EL (cell line): ENCODE measurements at places on chromosomes 5 and 9.

GRCh38 chr5:155735388-155735787, 591.6 kb upstream of the SGCD start:
- DNase-seq = no peak

- peak; percentile 61 for DNase-seq
Observed at GRCh38 chr9:5186416-5187169, 1.2 kb upstream of the INSL6 start.

- DNase-seq = no peak
Observed at GRCh38 chr5:1172007-1172581, 29.3 kb upstream of the SLC6A19 start.

DNA sequence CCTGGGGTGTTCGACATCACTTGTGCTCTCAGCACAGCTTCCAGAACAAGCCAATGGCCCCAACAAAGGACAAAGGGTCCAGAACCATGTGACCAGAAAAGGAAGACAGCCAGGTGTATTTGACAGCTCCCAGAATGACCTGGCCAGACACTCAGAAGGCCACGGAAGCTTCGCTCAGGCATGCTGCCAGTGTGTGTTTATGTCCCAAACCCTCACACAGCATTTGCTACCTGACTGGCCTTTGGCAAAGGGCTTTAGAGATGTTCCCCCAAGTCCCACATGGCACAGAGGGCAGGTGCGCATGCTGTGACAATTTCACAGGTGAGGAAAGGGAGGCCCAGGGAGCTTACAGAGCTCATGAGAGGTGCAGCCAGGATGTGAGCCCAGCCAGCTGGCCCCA, 39.5 kb downstream of the MED10 start:
- DNase-seq = no peak

DNA sequence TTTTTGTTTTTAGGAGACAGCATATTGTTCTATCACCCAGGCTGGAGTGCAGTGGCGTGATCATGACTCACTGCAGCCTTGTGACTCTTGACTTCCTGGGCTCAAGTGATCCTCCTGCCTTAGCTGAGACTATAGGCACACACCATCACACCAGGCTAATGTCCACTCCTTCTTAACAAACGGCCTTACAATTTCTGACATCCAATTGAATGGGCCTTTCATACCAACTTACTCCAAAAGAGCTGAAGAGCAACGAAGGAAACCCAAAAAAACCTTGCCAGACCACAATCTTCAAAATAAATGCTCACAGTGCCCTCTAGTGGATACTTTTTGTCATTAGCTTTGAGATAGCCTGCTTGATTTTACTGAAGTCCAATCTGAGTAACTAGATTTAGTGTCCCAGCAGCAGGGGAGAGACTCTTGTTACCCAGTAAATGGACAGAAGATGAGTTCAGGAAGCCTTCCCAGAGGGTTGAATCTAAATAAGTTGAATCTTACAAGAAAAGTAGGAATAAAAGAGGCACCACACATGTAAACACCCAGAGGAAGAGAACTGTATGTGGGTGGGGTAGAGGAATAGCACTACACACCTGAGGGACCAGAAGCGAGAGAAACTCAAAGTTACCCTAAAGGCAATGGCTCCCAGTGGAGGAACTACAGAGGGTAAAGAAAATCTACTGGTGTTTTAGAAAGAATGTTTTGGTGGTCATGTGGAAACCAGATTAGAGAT, 9.3 kb downstream of the ZNF622 start:
- peak; percentile 82 for DNase-seq

- peak; percentile 93 for DNase-seq
Observed at GRCh38 chr9:78235762-78236550, at the start of gene CEP78. Gene CEP78, plus strand, starts transcription at chr9:78236075. Its CDS starts 276 bp downstream, at chr9:78236351.

DNA sequence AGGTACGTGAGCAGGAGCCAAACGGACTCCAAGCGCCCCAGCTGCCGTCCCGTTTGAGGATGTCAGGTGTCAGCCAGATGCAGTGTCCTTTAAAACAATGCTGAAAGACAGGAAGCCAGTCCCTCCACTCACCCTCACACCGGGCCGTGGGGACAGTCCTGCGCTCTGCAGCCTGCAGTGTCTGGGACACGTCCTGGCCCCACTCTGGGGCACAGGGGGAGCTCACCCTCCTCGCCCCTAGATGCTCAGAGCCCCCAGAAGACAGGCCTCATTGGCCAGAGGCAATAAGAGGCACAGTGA, 79.7 kb downstream of the ZNF354C start:
- no peak for DNase-seq

GRCh38 chr9:32989660-32990059, 11.8 kb downstream of the APTX start:
- DNase-seq = no peak

GRCh38 chr5:88826646-88827585, 56.1 kb downstream of the MEF2C start:
- DNase-seq = peak; percentile 57

DNA sequence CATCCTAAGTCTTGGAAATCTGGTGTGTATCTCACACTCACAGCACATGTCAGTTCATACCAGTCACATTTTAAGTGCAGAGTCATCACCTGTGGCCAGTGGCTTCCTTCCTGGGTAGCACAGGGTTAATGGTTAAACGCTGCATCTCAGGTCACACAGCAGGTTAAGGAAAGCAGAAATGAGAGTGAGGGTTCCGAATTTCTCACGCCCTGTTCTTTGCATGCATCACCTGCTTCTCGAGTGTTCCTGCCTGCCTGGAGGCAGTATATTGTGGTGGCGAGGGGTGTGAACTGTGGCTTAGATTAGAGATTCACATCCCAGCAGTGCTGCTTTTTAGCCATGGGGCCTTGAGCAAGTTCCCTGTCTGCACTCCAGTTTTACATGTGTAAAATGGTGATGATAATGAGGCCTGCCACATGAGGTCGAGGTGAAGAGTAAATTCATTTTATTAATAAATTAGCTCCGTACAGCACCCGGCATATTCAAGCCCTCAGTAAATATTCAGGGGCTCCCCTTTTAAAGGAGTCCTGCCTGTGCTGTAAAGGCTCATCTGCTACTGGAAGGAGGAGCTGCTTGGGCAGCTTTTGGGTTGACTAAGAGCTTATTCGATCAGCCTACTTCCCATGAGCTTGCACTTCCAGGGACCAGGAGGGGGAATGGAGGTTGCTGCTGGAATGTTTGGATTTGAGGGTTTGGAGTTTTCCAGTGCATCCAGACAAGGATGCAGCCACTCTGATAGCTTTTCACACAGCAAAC, 61.1 kb upstream of the SAP30L start:
- no peak for DNase-seq

- no peak for DNase-seq
Observed at GRCh38 chr9:81683704-81684103, 5.6 kb downstream of the TLE1 start.

DNA sequence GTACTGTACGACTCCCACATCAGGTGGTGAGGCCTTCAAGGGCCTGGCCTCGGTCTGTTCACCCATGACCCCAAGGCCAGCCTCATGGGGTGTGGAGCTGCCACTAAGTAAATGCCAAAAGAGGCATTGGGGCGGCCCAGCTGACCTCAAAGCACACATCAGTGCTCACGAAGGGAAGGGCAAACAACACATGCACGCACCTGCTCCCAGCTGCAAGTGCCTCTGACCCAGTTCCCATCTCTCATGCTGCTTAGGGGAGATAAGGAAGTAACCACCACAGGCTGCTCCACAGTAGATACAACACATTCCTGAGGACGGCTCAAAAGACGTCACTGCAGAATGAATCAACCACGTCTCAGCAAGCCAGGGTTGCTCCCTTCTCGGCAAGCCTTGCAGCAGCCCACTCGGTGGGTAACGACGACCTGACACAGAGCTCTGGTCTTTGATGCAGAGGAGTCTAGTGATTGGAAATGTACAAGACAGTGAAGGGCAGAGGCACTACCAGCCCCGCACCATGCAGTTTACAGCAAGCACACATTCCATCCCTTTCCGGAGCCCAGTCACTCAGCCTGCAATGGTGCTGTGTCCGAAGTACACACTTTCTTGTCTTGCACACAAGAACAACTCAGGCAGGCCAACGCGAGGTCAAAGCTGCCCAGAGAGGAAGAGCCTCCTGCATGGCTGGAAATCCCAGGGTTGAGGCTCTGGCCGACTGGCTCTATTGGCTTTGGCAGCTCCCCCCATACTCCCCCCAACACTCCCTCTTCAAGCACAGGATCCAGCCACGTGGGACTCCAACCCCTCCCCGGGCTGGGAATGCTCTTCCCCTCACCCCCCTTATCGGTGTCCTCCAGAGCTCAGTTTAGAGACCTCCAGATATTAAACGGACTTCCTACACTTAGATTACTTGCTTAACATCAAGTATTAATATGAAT, 31.8 kb downstream of the FABP6 start:
- DNase-seq = peak; percentile 21

GRCh38 chr5:61563401-61563800, 231.3 kb downstream of the ZSWIM6 start:
- DNase-seq = no peak

- DNase-seq = peak; percentile 18
Observed at GRCh38 chr9:14895806-14896205, 14.4 kb downstream of the FREM1 start.

GRCh38 chr5:524973-525761, 918 bp upstream of the SLC9A3 start:
- DNase-seq = no peak

DNA sequence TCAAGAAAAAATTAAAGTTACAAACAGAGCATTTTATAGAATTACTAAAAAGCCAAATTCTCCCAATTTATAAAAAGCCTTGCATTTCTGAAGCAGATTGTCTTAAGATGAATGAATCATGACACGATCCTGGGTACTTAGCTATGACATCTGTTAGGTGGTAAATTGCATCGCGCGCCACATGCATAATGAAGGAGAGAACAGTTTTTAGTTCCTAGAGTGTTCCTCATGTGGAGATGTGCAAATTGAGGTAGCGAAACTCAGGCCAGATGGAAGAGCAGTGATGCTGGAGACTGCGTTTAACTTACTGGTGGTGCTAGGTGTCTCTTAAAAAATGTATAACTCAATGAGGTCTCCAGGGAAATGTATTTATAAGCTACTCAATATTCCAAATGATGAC, 516.1 kb downstream of the EFNA5 start:
- no peak for DNase-seq
